ENCODE measurements at places on chromosomes 13 and 19.
A peak's percentile ranks its signal among the peaks of the same experiment; 100 is the strongest.

- no peak for DNase-seq
These were observed 1.8 kb upstream of the CALR start for GRCh38 chr19:12936582-12936981.

DNA sequence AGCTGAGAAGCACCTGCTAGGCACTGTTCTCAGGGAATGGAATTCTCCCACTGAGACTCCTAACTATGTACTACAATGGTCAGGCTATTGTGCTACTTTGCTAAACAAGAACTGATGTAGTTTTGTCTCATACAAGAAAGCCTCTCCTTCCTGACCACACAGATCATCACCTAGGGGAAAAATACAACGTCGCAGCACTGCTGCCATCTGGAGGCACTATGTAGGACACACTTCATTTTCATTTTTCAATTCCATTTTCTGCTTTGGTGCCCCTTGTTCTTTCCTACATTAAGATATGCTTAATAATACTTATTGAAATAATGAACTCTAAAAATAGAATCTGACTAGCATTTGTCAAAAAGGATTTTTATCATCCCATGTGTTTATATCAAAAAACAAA lies 21.1 kb downstream of the PROSER1 start:
- DNase-seq = no peak

GRCh38 chr13:73542446-73542845 lies 483.6 kb downstream of the KLF5 start:
- DNase-seq = no peak

GRCh38 chr19:13896227-13896626 lies 9.7 kb downstream of the BRME1 start:
- no peak for DNase-seq

DNA sequence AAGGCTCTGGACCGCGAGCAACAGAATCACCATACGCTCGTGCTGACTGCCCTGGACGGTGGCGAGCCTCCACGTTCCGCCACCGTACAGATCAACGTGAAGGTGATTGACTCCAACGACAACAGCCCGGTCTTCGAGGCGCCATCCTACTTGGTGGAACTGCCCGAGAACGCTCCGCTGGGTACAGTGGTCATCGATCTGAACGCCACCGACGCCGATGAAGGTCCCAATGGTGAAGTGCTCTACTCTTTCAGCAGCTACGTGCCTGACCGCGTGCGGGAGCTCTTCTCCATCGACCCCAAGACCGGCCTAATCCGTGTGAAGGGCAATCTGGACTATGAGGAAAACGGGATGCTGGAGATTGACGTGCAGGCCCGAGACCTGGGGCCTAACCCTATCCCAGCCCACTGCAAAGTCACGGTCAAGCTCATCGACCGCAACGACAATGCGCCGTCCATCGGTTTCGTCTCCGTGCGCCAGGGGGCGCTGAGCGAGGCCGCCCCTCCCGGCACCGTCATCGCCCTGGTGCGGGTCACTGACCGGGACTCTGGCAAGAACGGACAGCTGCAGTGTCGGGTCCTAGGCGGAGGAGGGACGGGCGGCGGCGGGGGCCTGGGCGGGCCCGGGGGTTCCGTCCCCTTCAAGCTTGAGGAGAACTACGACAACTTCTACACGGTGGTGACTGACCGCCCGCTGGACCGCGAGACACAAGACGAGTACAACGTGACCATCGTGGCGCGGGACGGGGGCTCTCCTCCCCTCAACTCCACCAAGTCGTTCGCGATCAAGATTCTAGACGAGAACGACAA lies 1.8 kb downstream of the PCDH17 start:
- peak; percentile 7 for DNase-seq

- DNase-seq = no peak
These were observed 42.6 kb downstream of the KPNA3 start for GRCh38 chr13:49749848-49750247.

- DNase-seq = no peak
These were observed 221.0 kb downstream of the KLF12 start for GRCh38 chr13:73913079-73913740.

DNA sequence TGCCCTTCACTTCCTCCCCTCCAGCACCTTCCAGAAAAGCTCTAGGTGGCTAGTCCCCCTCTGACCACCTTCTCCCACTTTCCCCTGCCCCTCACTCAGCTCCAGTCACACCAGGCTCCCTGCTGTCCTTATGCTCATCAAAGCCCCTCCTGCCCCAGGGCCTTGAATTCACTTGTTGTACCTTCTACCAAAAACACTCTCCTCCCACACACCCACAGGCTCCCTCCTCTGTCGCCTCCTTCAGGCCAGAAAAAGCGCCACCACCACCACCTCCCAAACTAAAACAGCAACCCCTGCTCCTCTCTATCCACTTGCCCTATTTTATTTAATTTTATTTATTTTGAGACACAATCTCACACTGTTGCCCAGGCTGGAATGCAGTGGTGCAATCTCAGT lies 4.8 kb upstream of the CEACAM16 start:
- DNase-seq = no peak

- DNase-seq = no peak
These were observed 100.4 kb downstream of the RFC3 start for GRCh38 chr13:33918199-33918932.

DNA sequence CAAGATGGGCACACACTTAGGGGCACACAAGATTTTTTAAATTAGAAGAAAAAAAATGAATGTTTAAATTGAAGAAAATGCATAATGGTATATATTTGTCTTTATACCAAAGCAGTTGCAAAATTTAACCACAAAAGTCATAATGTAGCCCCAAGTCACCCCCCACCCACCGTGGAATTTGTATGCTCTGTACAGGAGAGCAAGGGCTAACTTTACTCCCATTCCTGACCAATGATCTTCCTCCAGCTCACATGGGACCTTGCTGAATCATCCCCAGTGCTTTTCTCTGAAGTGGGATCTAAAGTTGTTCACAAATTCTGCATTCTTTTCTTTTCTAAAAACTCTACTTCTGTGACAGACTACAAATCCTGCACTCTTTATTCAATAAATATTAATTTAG lies 597.0 kb downstream of the UQCRFS1 start:
- no peak for DNase-seq

DNA sequence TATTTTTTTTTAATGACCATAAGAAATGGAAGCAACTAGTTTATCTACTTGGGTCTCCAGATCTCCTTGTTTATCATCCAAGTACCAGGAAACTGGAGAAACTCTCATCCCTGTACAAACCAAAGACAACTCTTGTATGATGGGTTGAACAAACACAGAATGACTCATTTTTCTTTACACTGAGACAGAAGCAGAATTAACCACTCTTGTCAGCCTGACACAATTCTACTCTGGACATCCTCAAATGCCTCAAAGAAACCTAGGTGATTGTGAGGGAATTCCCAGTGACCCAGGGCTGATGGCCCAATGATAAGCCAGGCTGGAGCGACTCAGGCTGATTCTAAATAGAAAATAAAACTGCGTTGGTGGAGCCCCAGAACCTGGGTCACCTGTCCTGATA lies 151.5 kb downstream of the ZNF737 start:
- DNase-seq = no peak

- no peak for DNase-seq
These were observed 53.4 kb downstream of the MCF2L start for GRCh38 chr13:113022391-113022744.

GRCh38 chr19:3401004-3401768 lies 34.8 kb downstream of the NFIC start:
- DNase-seq = no peak

DNA sequence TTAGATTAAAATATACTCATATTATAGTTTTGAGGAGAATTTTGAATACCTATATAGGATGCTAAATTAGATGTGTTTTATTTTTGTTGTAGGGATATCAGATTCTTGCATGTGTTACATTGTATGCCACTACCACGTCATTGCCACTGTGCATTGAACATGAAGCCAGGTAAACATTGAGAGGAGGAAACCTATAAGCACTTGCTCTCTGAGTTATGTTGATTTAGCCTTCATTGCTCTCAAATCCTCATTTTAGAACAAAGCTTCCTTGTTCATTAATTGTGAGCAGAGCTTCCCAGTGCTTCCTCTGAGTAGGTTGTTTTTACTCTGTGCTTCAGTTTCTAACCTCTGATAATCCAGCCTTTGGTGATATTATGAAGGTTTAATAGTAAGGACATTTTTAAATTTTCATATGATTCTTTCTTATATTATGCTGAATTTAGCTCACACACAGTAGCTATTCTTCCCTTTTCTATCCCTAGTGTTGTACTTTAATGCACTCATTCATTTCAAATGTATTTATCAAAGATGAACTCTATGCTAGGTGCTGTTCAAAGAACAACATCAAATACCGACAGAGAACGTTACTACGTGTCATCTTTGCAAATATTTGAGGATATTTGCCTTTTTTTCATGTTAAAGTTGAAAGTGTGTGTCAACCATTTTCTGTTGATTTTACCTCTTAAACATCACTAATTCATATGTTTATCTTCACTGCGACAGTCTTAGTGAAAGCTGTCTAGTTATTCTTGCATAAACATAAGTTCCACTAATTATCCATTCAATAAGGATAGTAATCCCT lies 1448.0 kb upstream of the MIR17HG start:
- DNase-seq = no peak

- DNase-seq = no peak
These were observed 20.8 kb upstream of the ZNF181 start for GRCh38 chr19:34713262-34713637.

All from CD4-positive, alpha-beta T cell (primary cell).